ENCODE measurements at places on chromosomes 5 and 9.
A peak's percentile ranks its signal among the peaks of the same experiment; 100 is the strongest.

DNA sequence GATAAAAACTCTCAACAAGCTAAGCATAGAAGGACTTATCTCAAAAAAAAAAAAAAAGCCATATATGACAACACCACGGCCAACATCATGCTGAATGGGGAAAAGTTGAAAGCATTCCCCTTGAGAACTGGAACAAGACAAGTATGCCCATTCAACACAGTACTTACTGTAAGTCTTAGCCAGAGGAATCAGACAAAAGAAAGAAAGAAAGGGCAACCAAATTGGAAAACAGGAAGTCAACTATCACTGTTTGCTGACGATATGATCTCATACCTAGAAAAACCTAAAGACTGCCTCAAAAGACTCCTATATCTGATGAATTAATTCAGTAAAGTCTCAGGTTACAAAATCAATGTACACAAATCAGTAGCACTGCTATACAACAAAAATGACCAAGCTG lies 24.6 kb upstream of the PTGER4 start:
- no peak for DNase-seq

DNA sequence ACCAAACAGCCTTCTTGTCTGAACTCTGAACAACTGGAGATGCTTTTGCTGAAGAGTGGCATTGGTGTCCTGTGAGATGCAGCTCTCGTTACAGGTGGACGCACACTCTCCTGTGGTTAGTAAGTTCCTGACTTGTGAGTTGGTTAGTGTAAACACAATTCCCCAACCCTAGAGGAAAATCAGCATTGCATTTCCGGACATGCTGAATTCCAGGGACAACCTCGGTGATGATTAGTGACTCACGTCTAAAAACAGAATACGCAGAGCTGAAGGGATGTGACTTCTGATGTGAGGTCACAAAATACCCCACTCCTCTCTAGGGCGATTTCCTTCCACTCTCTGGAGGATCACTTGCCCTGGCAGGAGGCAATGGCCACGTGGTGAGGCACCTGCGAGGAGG lies 5.0 kb downstream of the OR2V2 start:
- DNase-seq = peak; percentile 79

GRCh38 chr5:96344678-96345577 lies 88.1 kb downstream of the PCSK1 start:
- DNase-seq = peak; percentile 79

DNA sequence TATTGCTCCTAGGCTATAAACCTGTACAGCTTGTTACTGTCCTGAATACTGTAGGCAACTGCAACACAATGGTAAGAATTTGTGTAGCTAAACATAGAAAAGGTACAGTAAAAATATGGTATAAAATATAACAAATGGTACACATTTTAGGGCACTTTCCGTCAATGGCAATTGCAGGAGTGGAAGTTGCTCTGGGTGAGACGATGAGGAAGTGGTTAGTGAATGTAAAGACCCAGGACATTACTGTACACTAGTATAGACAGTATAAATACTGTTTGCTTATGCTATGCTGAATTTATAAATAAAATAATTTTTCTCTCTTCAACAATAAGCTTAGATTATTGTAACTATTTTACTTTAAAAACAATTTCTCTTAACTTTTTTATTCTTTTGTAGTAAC lies 15.6 kb upstream of the ADRB2 start:
- DNase-seq = no peak

DNA sequence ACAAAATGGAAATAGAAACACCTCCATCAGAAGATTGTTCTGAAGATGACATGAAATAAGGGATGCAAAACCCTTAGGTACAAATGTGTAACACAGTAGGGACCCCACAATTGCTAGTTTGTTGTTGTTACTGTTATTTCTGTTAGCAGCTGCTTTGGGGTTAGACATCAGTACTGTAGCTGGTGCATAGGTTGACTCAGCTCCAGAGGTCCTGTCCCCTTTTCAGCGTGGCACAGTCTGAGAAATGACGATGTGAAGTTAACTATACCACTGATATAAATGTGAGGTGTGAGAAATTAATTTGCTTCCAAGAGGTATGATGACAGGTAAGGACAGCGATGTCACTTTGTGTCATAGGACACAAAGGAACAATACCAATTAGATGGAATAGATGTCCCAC lies 384.6 kb upstream of the KLF4 start:
- DNase-seq = no peak
